T-helper 1 cell (primary cell): ENCODE measurements at places on chromosomes 16 and 17.

DNA sequence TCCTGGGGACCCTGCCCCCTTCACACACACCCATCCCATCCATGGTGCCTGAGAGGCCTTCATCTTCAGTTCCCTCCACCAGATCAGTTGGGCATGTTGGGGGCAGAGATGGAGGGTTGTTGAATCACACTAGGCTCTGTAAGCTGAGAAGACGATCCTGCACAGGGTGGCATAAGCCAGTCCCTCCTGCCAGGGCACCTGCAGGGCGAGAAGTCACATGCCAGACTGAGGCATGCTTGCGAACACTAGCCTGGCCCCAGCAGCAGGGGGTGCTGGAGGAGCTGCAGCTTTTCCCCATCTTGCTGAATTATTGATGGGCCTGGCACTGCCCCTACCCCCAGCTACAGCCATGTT, 6.1 kb upstream of the TBX2 start:
- no peak for DNase-seq

GRCh38 chr17:9371019-9371418, 204.6 kb downstream of the STX8 start:
- no peak for DNase-seq

GRCh38 chr16:25270577-25270976, 12.9 kb upstream of the ZKSCAN2 start:
- no peak for DNase-seq

DNA sequence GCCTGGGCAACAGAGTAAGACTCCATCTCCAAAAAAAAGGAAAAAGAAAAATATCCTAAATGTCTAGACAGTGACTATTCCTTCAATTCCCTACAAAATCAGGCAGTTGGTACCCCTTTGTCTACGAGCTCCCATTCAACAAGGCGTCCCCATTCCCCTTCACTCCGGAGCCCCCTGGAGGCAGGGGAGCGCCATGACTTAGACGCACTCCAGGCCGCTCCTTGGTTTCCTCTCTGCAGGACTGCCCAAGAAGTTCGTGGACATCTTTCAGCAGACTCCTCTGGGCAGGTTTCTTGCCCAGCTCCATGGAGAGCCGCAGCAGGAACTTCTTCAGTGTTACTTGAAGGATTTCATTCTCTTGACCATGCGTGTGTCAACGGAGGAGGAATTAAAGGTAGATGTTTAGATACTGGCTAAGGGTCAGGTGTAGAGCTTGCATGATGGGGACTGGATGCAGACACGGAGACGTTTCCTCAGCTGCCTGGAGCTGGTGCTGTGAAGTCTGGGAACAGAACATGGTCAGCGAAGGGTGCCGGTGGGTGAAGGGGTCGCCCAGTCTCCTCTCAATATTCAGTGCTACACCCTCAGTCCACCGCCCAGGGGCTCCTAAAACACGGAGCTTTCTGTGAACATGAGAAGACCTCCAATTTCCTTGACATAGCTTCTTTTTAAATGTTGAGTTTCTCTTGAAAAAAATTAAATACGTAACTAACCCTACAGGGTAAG, 53.3 kb upstream of the ENDOV start:
- DNase-seq: no peak

DNA sequence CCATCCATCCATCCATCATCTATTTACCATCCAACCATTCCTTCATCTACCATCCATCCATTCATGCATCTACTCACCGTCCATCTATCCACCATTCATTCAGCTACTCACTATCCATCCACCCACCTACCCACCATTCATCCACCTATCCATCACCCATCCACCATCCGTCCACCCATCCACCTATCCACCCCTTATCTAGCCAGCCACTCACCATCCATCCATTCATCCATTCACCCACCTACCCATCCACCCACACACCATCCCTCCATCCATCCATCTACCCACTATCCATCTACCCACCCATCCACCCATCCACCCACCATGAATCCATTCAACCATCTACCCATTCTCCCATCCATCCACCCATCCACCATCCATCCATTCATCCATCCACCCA, 26.6 kb downstream of the BCO1 start:
- no peak for DNase-seq

GRCh38 chr17:62800585-62800984, 7.5 kb downstream of the MARCHF10 start:
- DNase-seq: no peak

DNA sequence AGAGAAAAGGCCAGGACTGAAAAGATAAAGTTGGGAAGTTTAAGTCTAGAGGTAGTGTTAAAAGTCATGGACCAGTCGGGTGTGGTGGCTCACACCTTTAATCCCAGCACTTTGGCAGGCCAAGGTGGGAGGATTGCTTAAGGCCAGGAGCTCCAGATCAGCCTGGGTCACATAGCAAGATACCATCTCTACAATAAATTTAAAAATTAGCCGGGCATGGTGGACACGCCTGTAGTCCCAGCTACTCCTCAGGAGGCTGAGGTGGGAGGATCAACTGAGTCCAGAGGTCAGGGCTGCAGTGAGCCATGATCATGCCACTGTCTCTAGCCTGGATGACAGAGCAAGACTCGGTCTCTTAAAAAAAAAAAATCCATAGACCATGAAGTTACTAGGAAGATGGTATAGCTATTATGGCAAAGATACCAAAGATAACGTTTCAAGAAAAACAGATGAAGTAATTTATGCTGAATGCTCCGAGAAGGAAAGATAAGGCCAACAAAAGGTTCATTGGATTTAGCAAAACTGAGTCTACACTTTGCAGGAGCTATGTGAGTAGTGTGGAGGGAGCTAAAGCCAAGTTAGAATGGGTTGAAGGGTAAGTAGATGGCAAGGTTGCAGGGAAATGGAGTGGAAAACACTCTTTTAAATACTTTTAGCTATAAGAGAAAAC, 11.7 kb downstream of the TRIM37 start:
- DNase-seq: no peak

DNA sequence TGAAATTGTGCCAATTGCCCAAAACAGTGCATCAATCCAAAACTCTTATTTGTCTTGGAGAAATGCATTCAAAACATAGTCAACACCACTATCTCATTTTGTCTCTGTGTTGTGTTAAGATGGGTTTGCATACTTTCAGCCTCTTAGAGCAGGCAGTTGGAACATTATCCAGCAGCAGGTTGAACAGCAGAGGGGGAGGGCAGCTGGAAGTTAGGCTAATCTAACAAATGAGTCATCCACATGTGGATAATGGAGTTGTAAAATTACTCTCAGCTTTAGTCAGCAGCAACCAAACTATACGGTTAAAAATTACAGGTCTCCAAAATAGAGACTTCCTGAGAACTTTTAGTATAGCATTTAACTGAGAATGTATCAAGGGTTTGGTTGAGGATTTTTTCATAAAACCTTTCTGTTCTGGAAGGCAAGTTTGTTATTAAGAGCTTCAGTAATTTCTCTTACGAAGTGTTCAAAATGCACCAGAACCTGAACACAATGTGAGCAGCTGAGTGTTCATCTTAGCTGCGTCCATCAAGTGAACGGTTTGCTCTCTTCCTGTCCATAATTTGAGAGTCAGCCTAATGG, 46.3 kb downstream of the PRKCA start:
- no peak for DNase-seq

- no peak for DNase-seq
These were observed 469.6 kb upstream of the HSBP1 start for GRCh38 chr16:83338138-83338537.

DNA sequence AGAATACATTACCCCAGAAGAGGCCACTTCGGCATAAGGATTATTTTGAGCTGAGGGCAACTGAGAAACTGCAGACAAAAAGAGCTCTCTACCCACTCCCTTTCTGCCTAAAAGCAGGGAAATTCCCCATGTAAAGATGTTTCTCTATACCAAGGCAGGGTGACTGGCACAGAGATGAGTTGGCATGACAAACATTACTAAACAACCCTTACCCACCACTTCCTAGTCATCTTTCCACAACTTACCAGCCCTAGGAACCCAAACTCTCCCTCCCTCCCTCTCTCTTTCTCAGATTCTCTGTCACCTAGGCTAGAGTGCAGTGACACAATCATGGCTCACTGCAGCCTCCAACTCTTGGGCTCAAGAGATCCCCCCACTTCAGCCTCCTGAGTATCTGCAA, 68.6 kb downstream of the EMP2 start:
- no peak for DNase-seq

DNA sequence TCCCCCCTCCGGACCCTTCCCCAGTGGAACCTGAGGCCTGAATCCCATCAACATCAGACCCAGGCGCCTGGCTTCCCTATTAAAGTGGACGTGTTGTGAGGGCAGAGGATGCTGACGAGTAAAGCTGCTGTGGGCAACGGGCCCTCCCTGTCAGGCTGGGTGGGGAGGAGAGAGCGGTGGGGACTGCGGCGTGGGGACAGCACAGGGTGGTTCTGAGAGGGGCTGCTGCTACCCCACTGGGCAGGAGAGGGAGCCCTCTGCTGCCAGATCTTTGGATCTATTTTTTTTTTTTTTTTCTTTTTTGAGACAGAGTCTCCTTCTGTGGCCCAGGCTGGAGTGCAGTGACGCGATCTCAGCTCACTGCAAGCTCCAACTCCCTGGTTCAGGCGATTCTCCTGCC, 5.9 kb downstream of the CA5A start:
- DNase-seq: no peak
